ENCODE measurements at places on chromosomes 1 and 21. TPM values are rescaled to one million over a fixed set of nuclear protein-coding genes. Genes with fewer than 3 reads are reported as not detected.

S100B gene
- 101 TPM for total RNA-seq

LRRC39 gene
- 0.50 TPM for total RNA-seq

CFHR5 gene
- total RNA-seq, result not detected

SPRR2F gene
- not detected for total RNA-seq

GNG4 gene
- total RNA-seq, result 0.56 TPM

ZSWIM5 gene
- total RNA-seq, result 1.3 TPM

DENND1B gene
- 12.7 TPM for total RNA-seq

S100A7 gene
- not detected for total RNA-seq

HLX gene
- total RNA-seq, result 42.5 TPM

TDRD5 gene
- total RNA-seq, result 0.44 TPM

TRNP1 gene
- 7.1 TPM for total RNA-seq

RNU1-3 gene
- under 0.01 TPM for total RNA-seq

OR6N1 gene
- total RNA-seq, result not detected

TRABD2B gene
- 2.6 TPM for total RNA-seq

PTGFR gene
- 1.9 TPM for total RNA-seq

RAVER2 gene
- total RNA-seq, result 10.1 TPM

- no peak for DNase-seq
Measured at GRCh38 chr1:68121536-68121935, 71.1 kb upstream of the DIRAS3 start.

DNA sequence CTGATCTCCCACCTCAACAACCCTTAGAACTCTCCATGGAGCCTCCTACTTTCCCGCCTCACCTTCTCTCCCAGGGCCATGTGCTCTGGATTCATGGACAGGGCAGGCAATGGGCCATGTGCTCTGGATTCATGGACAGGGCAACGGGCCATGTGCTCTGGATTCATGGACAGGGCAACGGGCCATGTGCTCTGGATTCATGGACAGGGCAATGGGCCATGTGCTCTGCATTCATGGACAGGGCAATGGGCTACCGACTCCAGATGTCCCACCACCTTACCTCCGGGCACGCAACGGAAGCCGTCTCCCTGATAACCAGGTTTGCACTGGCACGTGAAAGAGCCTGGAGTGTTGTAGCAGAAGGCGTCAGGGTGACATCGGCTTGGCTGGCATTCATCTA, 53.2 kb downstream of the NID1 start:
- DNase-seq, result no peak

DNA sequence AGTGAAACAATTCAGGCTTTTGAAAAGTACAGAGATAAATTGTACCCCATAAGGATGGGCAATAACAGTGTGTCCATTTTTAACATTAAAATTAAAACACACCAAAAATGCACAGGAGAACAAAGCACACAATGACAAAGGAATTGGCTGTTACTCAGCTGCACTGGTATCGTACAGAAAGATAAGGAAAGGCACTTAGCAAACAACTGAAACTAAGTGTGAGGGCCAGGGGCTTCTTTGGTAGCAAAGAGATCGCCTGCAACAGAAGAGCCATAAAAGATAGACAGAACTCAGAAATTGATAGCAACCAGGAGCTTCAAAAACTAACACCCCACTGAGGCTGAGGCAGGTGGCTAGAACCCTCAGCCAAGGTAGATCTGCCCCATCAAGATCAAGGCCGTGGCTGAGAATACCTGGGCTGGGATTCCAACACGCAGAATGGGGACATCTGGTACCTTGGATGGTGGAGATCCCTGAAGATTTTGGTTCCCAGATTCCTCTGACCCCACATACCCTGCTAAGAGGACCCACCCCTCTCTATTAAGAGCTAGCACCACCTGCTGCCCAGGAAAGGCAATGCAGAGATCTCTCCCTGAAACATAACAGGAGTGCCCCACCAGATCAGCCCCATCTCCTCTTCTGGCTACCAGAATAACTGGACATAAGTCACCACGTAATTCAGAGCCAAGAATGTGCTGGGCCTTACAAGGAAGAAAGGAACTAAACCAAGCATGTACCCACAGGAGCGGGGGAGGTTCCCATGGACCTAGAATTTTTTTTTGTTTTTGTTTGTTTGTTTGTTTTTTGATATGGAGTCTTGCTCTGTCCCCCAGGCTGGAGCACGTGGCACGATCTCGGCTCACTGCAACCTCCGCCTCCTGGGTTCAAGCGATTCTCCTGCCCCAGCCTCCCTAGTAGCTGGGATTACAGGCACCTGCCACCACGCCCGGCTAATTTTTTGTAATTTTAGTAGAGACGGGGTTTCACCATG, 16.2 kb downstream of the PLEKHO1 start:
- DNase-seq, result no peak

DNA sequence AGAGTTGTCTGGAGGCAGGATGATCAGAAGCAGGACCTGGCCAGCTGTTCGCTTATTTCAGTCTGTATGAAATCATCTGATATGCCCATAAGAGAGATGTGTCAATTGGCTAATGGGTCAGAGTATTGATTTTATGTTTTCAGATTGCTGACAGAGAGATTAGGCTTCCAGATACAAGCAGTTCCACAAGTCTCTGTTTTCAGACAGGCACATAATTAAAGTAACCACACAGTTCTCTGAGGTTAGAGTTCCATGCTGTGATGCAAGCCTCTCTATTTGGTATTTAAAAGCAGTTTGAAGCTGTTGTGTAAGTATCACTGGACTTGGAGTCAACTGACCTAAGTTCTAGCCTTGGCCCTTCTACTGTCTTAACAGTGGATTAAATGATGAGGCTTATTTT, 50.1 kb downstream of the ATF6 start:
- no peak for DNase-seq

DNA sequence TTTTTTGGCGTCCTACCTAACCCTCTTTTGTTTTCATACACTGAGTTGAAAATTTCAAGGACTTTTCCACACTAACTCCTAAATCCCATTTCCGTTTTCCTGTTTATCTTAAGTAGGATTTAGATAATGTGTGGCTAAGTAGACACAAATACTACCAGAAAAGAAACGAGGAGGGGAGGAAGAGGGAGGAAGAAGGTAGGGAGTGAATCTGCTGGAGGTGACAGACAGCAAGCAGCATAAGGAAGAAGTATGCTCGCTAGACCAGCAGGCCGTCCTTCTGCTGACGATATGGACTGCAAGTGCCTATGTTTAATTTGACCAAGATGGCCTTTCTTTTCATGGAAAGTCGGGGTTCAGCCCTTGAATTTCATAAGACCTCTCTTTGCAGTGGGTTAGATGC, 256.9 kb upstream of the RAB4A start:
- no peak for DNase-seq

DNA sequence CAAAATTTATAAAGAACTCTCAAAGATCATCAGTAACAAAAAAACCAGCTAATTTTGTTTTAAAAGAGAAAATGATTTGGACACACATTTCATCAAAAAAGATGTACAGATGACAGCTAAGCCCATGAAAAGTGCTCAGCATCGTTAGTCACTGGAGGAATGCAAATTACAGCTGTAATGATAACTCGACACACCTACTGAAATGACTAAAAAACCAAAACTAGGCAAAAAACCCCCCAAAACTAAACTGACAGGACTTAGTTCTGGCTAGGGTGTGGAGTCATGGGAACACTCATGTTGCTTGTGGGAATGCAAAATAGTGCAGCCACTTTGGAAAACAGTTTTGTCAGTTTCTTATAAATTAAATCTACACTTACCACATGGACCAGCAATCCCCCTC, 59.5 kb downstream of the CNIH3 start:
- no peak for DNase-seq

- DNase-seq, result no peak
Measured at GRCh38 chr1:76426606-76427005, 352.1 kb downstream of the ST6GALNAC3 start.

DNA sequence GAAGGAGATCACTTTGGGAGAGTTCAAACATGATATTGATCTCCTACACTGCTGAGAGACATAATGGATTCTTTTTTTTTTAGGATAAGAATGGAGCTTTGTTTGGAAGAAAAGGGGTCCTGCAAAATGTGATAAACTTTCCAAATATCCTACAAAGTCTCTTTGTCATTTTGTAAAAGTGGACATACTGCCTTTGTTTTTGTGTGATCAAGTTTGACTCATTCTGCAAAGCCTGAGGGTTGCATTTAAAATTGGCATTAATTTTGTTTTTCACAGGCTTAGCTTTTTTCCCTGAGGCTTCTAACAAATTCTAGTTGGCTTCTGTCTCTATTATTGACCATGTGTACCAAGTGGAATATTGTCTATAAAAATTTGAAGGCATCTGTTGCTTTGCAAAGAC, 113.2 kb downstream of the AK5 start:
- no peak for DNase-seq

- DNase-seq, result no peak
Measured at GRCh38 chr1:219460081-219460895, 152.6 kb downstream of the ZC3H11B start.

DNA sequence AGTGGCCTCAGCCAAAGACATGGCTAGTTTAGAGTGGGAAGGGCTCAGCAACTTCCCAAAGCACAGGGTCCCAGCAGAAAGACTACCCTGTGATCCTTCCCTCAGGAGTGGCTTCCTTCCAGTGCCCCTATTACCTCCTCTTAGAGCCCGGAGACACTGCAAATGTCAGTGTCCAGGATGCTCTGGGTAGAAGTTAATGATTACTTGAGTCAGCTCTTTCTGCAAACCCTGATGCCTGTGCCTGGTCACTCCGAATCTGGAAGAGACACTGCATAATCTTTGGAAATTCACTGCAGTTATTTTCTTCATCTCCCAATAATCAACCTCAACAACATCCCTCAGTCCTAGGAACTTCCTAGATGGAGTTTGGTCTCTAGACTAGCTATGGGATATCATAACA, 27.2 kb upstream of the MGST3 start:
- no peak for DNase-seq

- DNase-seq, result no peak
Measured at GRCh38 chr1:186806477-186806876, 22.3 kb upstream of the PLA2G4A start.

DNA sequence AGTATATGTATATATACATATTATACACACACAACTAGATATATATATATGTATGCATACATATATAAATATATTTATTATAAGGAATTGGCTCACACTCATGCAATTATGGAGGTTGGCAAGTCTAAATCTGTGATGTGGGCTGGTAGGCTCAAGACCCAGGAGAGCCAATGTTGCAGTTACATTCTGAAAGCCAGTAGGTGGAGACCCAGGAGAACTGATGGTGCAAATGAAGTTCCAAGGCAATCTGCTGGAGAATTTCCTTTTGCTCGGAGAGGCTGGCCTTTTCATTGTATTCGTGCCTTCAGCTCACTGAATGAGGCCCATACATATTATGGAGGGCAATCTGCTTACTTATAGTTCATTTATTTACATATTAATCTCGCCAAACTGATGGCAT, 9.4 kb downstream of the IVL start:
- no peak for DNase-seq

GRCh38 chr1:157959750-157960149, 33.7 kb upstream of the KIRREL1 start:
- no peak for DNase-seq

DNA sequence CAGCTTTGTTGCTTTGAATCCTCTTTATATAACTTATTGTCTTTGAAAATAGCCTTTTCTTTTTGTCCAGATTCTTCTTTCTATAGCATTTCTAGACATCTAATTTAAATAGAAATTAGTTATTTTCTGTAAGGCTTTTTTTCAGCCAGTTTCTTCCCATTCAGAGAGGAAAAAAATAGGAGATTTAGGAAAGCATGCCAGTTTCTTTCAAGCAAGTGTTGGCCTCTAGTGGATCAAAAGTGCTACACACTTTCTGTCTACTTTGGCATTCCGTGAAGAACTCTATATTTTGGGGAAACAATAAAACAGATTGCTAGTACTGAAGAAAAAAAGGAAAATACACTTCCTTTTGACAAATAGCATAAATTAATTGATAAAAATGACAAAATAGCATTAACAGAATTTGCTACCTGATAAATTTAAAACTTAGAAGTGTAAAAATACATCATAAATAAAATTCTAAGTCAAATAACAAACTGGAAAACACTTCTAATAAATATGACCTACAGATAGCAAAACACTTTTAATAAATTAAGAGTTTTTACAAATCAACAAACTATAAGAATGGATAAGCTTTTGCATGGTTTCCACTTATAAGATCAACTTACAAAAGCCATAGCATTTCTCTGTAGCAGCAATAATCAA, 13.1 kb upstream of the EXO1 start:
- DNase-seq, result no peak

DNA sequence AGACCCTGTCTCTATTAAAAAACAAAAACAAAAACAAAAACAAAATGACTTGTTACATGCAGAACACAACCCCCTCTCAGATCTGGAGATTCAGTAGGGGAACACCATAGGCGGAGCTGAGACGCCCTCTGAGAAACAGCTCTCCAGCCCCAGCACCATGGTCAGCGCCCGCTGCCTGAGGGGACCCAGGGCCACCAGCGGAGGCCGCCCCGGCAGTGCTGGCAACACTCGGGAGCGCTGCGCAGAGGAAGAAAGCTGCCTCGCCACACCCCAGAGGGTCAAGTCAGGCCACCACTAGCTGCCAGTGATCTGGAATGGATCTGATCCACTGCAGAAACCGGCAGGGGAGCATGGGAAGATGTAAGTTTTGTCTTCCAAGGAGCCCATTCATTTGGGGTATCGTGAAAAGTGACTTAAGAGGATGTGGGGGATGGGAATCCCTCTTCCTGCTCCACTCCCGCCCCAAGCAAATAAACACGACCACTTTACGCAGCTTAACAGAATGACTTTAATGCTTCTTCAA, 3.1 kb downstream of the ACTA1 start:
- DNase-seq, result no peak

GRCh38 chr1:29513357-29513756, 277.0 kb downstream of the PTPRU start:
- DNase-seq, result no peak

DNA sequence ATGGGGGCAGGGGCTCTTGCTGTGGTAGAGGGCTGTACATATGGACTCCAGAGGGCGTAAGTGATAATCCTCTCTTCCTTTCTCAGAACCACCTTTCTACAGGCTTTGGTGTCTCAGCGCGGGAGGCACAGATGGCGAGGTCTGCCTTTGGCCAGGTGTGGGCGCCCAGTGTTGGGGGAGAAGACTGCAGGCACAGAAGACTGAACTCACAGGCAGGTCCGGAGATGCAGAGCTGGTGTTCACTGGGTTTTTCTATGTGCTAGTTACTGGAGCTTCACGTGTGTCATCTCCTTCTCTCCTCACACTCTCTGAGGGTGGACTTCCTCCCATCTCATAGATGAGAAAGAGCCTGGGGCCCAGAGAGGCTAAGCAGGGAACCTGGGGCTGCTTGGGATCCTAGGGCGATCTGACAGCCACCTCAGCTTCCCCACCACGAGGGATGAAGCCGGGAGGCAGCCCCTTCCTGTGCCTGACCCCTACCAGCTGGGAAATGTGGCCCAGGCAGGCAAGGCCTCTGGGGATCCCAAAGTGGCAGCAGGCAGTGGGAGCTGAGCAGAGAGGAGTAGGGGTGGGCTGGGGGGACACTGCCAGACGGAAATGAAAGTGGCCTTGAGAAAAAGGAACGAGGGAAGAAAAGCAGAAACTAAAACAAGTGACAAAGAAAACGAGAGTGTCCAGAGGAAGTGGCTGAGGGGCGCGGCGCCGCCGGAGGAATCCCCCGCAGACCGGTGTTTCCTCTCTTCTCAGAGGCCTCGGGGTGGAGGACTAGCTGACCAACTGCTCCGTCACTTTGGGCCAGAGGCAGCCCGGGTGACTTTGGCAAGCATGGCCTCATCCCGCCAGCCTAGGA, 191.6 kb downstream of the HIVEP3 start:
- no peak for DNase-seq

GRCh38 chr1:208652296-208653160, 408.3 kb upstream of the PLXNA2 start:
- DNase-seq, result no peak

GRCh38 chr1:17513131-17513530, 26.4 kb upstream of the ARHGEF10L start:
- no peak for DNase-seq

Data from omental fat pad (tissue), 4 donors.